ENCODE measurements at places on chromosomes 1 and 21.

- peak; percentile 94 for DNase-seq
These were observed 10.1 kb downstream of the CFAP45 start for GRCh38 chr1:159889821-159890252.

DNA sequence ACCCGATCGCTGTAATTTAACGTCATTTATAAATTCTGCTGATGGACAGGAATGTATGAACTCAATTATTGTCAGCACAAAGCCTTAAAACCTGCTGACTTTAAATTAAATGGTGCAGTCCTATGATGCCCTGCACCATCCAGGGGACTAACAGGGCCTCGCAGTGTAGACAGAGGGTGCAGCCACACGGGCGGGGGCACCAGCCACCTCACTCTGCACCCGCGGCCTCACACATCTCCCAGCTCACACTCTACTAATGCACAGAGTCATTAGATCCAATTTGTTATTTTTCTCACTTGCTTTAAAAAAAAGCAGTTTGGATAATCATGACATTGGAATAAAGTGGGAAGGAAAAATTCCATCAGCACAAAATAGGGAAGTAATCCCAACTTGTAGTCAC, 49.7 kb downstream of the PROX1 start:
- no peak for DNase-seq

- no peak for DNase-seq
These were observed 3.7 kb upstream of the PHACTR4 start for GRCh38 chr1:28365864-28366263.

DNA sequence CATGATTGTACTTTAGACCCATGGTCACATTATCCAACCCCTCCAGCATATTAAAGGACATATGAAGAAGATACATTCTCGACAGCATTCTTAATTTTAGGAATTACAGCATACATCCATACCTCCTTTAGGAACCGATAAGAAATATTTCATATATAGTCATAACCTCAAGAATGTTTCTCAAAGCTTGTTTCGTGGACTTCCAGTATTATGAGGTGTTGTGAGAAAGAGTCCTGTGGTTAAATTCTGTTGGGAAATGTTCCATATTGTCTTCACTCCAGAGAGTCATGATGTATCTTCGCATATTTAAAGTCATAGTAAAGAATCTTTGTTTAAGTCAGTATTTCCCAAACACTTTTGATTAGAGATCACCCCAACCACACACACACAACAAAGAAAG, 321.0 kb upstream of the SNX7 start:
- peak; percentile 92 for DNase-seq

DNA sequence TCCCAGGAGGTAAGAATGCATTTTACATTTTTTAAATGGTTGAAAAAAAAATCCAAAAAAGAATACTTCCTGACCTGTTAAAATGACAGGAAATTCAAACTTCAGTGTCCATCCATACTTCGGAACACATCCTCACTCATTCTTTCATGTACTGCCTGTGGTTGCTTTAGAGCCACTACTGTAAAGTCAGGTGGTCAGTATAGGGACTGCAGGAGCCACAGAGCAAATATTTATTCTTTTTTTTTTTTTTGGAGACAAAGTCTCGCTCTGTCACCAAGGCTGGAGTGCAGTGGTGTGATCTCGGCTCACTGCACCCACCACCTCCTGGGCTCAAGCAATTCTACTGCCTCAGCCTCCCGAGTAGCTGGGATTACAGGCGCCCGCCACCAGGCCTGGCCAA, 124.7 kb downstream of the CLIC6 start:
- DNase-seq: no peak

DNA sequence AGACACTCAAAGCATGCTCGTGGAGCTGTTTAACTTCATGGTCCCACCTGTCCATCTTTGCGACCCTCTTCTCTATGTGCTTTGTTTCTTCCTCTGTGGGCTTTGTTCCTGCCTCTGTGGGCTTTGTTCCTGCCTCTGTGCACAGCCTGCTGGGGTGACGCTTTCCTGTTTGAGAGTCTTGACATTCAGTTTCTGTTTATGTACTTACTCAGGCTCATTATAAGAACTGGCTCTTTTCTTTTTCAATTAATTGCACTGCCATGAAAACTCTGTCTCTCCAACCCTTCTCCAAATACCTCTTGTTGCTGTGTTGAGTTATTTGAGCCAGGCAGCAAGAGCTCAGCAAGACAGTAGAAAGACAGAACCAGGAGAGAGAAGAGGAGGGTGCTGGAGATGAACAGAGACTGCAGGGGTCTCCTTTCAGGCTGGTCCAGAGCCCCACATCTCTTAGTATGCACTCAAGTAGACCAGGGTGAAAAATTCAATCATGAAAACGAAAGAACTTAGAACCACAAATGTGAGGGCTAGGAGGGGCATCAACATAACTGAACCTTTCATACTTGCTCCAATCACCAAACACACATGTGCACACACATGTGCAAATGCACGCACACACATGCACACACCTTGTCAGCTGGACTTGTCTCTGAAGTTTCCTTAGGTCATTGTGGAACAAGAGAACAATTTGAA, 88.3 kb upstream of the SGIP1 start:
- no peak for DNase-seq

DNA sequence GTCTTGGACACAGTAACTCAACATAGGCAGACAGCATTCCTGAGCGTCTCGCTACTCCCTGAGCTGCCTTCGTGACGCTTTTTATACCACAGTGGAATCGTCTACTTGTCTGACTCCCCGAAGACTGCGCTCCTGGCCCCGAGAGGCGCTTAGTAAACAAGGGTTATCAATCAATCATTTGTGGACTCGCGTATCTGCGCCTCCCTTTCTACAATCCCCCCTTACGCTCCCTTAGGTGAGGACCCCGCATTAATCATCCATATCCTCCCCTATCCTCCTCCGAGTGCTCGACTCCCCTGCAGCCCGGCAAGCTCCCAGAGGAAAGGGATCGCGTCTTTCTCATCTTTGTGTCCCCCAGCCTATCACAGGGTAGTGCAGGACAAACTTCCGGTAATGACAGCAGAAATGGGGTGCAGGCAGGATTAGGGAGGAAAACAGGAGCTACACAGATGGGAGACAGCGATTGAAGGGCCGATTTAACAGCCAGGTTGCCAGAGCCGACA, 522 bp downstream of the TMEM59 start:
- DNase-seq: peak; percentile 69

DNA sequence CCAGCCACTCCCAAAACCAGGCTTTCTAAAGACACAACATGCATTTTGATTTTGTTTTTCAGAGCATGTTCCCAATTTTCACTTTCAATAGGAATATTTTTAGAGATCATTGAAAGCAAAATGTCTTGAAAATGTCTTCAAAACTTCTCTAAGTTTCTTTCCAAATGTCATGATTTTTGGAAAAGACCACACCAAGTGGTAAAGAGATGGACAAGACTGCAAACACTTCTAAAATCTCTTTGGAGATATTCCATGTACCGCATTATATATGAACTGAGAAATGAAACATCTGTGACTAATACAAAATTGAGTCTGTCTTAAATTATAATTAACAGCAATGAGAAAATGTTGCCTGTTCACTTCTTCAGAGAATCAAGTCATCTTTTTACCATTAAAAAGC, 418.0 kb upstream of the PKN2 start:
- peak; percentile 56 for DNase-seq

- DNase-seq: peak; percentile 53
These were observed 221.4 kb upstream of the PKN2 start for GRCh38 chr1:88462488-88463261.

DNA sequence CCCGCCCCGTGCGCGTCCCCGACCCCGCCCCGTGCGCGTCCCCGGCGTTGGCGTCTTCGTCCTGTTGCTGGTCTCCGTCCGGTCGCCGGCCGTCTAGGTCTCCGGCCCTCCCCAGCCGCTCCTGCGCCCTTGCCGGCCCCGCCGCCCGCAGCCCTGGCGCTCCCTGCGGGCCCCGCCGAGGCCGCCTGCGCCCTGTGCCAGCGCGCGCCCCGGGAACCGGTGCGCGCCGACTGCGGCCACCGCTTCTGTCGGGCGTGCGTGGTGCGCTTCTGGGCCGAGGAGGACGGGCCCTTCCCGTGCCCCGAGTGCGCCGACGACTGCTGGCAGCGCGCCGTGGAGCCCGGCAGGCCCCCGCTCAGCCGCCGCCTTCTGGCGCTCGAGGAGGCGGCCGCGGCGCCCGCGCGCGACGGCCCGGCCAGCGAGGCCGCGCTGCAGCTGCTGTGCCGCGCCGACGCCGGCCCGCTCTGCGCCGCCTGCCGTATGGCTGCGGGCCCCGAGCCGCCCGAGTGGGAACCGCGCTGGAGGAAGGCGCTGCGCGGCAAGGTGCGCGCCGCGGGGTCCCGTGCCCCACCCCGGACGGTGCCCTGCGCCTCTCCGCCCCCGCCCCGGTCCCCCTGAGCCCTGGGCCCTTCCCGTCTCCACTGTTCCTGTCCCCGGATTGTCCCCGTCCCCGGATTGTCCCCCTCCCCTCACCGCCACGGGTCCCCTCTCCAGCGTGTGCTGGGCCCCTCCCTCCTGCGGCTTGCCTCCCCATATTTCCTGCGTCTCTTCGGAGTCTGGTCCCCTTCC, at the start of gene RNF187:
RNF187 (plus strand) TSS at position 47 of the 789 bp plus-strand sequence.
- peak; percentile 6 for DNase-seq

- DNase-seq: no peak
These were observed 144.6 kb downstream of the SLC30A10 start for GRCh38 chr1:219783605-219784235.

GRCh38 chr1:156464335-156464734, 36.2 kb downstream of the MEF2D start:
- no peak for DNase-seq

- no peak for DNase-seq
These were observed 15.0 kb upstream of the GPR25 start for GRCh38 chr1:200857804-200858203.

- no peak for DNase-seq
These were observed 115.8 kb upstream of the WNT4 start for GRCh38 chr1:22258698-22259097.

DNA sequence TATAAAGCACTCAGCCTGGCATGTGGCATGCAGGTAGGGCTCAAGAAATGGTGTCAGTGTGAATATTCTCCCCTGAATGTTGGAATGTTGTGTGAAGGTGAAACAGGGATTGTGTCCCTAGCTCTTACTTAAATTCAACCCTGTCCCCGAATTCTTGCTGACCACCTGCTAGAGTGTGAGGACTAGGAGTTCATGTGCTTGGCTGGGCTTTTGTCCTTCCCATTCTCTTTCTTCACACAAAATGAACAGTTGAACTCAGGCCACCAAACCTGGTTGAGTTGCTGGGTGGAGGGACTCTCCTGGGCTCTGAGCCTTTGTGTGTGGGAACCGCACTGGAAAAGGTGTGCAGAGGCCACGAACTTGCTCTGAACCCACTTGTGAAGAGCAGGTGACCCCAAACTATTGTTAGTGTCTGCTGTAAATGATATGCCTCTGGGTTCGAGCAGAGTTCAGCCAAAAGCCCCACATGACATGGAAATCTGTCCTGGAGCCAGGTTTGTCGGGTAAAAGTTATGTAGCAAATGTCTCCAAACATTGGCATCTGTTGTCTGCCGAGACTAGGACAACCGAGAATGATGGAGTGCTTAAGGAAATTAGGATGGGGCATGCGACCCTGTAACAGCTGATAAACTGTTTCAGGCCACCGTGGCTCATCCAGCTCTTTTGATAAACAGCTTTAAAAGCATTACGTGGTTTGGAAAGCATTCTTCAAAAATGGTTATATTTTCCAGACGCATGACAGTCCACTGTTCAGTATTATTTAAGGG, 144.2 kb downstream of the DHRS3 start:
- DNase-seq: peak; percentile 66

- no peak for DNase-seq
These were observed 42.4 kb downstream of the FBXO2 start for GRCh38 chr1:11611638-11612327.

DNA sequence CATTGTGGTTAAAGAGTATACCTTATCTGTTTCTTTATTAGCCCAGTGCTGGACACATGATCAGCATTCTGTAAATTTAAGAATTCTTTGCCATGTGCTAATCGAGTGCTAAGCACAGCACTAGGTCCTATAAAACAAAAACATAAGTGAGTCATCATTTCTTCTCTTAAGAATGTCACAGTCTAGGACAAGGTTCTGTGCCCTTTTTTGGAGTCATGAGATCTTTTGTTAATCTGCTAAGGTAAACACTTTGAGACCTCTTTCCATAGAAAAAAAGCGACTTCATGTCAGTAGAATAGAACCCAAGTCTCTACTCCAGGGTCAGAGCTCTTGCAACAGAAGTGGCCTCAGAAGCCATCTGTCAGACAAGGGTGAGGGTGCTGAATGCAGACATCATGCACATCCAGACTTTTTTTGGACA, 70.0 kb upstream of the NFIA start:
- no peak for DNase-seq

DNA sequence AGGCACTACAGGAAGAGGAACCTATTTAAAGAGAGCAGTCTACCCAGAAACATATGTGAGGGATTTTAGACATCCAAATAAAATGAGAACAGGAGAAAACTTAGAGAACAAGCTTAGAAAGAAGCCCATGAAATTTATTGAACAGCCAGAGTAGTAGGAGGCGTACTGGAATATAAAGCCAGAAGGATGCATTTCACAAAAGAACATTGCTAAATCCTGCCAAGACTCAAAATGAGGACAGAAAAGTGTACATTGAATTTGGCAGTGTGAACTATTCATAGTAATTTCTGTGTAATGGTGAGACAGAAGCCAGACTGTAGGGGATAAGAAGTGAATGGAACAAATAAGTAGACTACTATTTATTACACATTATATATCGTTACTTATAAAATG, 22.5 kb downstream of the CEPT1 start:
- DNase-seq: no peak

DNA sequence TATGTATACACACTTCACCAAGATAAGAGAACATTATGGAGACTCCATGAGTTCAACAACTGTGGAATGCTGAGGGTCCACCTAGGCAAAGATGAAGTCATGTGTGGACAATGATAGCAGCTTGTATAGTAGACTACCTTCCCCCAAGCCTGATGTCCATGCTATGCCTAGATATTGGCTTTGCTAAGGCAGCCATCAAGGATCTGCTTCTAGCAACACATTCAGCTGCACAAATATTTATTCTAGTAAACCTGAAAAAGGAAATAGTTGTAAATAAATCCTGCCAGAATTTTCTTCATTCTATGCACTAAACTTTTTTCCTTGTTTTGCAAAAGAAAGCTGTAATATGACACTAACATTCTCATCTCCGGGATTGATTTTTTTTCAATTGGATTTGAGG, 7.0 kb upstream of the LPAR3 start:
- DNase-seq: no peak

- DNase-seq: no peak
These were observed 37.8 kb downstream of the IER5 start for GRCh38 chr1:181126289-181126688.

DNA sequence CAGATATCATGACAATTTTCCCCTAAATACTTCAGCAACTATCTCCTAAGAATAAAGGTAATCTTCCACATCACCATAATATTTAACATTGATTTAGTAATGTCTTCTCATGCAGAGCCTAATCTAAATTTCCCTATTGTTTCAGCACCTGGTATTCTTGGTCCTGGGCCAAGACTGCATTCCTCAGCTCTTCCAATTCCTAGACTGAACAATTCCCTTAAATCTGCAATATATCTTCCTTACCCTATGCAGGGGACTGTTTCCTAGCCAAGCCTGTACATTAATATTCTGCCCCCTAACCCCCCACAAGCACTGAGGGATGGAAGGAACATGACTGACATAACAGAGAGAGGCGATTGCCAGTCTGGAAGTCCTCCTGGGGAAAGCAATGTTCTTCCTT, 28.7 kb upstream of the DISP1 start:
- peak; percentile 44 for DNase-seq
